Neural progenitor cell (in vitro differentiated cells): ENCODE measurements at places on chromosomes 3 and 15. TPM values are rescaled to one million over a fixed set of nuclear protein-coding genes. Genes with fewer than 3 reads are reported as not detected.

GRCh38 chr3:121834157-121834670 is 646 bp downstream of the IQCB1 start:
- peaks cover 14% of the 10 kb centered on the region for H3K4me1 ChIP-seq
- peaks cover 17% of the 10 kb centered on the region for H3K36me3 ChIP-seq
- peak; percentile 38 for DNase-seq
- peak overlapping the region; percentile 76 for H3K4me3 ChIP-seq
- H3K27ac ChIP-seq, result no peak overlapping the region

- peaks cover 19% of the 10 kb centered on the region for H3K27me3 ChIP-seq
- H3K27ac ChIP-seq, result no peak overlapping the region
- DNase-seq, result no peak
- H3K4me1 ChIP-seq, result no peaks in the 10 kb centered on the region
- no peak overlapping the region for H3K4me3 ChIP-seq
- H3K36me3 ChIP-seq, result no peaks in the 10 kb centered on the region
Observed at GRCh38 chr3:9512456-9513045, 41.1 kb downstream of the LHFPL4 start.

DNA sequence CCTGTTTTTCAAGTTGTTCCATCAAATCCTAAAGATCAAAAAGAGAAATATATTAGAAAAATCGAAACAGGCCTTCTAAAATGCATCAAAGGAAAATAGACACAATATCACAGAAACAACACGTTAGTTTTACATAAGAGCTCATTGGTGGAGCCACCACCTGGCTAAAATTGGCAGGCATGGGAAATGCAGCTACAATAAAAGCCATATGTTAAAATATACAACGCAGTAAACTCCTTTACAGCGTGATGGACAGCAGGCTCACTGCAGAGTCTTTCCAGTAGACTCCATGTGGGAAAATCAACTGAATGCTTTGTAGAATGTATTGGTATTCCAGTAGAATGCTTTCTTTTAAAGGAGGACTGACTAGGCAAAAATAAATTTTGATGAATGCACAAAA is 40.9 kb upstream of the MYO5C start:
- no peak for DNase-seq
- H3K27ac ChIP-seq, result no peak overlapping the region
- H3K4me1 ChIP-seq, result no peaks in the 10 kb centered on the region
- no peak overlapping the region for H3K4me3 ChIP-seq
- no peaks in the 10 kb centered on the region for H3K36me3 ChIP-seq

Gene FYTTD1
- total RNA-seq, result 38.4 and 104 TPM in 2 replicates
